ENCODE measurements at places on chromosomes 12 and 14.

- ATAC-seq, result no peak
Observed at GRCh38 chr12:132211816-132212215, 67.6 kb downstream of the NOC4L start.

- no peak for ATAC-seq
Observed at GRCh38 chr14:72024043-72024407, 91.8 kb downstream of the RGS6 start.

- ATAC-seq, result peak; percentile 2
Observed at GRCh38 chr12:67269633-67270573, 745 bp downstream of the CAND1 start.

DNA sequence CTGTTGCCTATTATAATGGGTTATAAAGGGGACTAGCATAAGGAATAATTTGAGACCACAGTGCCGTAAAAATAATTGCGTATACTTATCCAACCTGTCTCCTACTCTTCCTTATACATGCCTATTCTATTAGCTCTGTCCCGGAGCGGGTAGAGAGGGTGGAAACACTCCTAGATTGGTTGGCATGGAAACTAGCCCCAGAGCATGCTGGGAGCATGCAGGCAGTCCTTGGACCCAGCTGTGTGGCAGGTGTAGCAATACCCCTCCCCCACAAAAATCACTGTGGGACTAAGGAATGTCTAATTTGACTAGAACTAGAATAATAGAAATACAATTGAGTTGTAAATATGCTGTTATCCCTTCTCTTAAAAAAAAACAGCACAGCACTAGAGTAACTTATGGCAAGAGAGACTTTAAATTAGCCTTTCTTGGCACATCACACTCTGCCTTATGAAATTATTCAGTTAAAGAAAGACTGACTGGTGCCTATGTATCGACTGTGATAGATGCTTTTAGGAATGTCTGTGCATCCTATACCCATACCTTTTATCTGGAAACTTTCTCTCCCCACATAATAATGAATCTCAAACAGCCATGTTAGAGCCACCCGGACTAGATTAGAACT, 244.0 kb upstream of the DAAM1 start:
- no peak for ATAC-seq
